Bronchial epithelial cell (primary cell): ENCODE measurements at places on chromosomes 4 and X.

- no peak for DNase-seq
These were observed 40.2 kb downstream of the FHDC1 start for GRCh38 chr4:152976212-152976761.

- no peak for DNase-seq
These were observed 29.5 kb upstream of the MTNR1A start for GRCh38 chr4:186584912-186585311.

DNA sequence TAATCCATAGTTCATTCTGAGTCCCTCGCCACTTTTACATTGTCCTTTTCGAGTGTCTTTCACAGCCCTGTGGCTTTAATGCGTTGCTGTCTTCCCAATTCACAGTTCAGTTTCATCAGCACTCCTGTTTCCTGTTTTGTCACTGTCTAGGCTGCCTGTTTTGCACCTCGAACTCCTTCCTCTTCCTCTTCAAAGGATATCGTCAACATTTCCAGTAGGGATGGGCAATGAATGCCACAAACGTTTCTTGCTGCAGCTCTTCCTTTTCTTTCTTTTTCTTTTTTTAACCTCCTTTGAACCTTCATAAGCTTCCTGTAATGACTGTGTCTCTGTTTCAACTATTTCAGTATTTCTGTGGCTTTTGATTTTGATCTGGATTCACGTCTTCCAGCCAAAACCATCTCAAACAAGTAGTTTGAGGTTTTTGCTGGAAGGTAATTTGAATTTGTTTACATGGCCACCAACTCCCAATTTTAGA, 105.4 kb downstream of the ANXA3 start:
- no peak for DNase-seq

GRCh38 chrX:32599156-32599555, 612.2 kb downstream of the DMD start:
- DNase-seq: no peak

DNA sequence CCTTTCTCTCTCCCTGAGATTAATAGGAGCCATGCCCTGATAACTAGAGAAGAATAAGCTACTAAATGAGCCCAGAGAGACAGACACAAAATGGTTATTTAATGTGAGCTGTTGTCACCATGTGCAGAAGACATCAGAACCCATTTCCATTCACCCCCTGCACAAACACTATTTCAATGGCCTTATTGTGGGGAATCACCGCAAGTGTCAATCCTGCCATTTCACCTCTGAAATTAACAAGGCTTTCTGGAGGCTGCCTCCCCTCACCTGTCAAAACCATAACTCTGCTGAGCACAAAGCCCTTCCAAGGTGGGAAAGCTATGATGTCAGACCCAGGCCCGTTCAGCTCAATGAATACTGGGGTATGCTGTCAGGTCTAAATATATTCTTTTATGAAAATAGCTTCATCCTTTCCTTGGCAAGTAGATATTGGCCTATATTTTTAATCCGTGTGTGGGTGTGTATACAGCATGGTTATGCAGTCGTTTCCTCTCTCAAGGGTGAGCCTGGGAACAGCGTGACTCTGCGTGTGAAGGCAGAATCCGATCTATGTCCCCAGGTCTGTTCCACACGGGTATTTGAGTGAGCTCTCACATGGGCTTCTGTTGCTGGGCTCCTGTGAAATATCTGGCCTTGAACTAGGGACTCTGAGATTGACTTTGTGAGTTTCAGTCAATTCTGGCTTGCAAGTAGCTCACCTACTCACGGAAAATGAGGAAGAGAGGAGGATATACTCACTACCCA, 266.3 kb downstream of the FBXW7 start:
- DNase-seq: no peak

GRCh38 chrX:21989384-21989783, 42.7 kb upstream of the PHEX start:
- no peak for DNase-seq

DNA sequence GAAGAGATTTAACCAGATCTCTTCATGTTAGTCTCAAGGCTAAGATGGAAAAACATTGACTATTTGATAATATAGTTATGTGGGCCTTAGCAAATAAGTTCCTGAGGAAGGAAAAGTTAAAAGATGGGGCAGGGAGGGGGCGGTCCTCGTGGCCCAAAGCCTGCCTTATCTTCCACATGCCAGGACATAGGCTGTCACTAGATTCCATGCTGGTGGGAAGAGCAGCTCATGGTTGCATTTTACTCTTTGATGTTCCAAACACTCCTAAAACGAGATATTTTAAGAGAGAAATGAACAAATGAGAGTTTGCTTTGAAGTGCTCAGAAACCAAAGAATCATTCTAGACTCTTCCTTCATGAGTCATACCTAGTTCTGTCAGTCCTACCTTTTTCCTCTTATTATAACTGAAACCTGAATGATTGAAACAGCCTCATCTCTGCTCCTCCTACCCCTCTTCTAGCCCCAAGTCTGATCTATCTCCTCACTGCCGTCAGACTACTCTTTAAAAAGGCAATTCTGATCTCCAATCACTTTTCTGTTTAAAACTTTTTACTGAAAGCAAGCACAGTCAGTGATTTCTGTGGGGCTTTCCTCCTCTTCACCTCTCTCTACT, 25.1 kb downstream of the RAB9B start:
- no peak for DNase-seq

- peak; percentile 16 for DNase-seq
These were observed 19.0 kb downstream of the TMEM47 start for GRCh38 chrX:34638116-34638515.

DNA sequence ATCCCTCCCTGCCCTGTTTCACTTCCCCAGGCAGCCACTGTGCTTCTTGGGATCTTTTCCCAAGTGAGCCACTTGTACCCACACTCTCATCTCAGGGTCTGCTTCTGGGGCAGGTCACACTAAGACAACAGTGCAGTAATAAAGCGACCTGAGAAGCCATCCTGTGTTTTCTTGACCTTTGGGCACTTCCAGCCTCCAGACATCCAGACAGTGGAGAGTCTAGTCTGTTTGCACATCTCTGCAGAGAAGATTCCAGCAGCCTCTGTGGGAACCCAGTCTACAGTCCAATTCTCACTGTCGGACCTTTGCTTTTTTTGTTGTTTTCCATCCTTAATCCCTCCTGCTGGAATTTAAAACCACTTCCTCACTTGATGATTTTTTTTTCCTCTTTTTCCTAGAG, 50.3 kb upstream of the ATP6AP2 start:
- DNase-seq: no peak

- DNase-seq: peak; percentile 73
These were observed 35.2 kb upstream of the AMBN start for GRCh38 chr4:70556856-70557255.

DNA sequence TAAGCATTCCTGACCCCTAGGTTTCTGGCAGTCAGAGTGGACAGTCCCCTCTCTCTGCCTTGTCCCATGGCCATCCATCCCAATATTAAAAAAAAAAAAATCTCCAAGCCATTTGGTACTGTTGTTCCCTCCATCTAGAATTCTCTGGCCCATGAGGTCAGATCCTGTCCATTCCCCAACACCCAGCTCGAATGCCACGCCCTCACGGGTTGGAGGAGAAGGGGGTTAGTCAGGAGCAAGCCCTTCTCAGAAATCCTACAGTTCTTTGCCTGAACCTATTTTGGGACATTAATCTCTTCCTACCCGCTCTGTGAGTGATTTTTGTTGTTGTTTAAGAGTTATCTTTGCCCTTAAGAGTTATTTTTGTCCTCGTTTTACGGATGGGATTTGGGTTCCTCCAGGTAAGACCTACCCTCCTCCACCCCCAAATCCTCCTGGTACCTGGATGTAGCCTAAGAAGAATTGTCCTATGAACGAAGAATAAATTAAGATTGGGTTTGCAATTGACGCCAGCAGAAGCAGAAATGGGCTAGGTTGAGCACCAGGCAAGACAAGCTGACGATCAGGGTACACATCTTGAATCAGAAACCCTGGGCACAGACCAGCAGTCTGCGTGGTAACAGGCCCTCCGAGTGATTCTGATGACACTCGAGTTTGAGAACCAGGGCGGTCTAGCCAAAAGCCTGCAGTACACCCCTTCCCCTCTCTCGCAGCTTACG, 977 bp downstream of the RNF175 start:
- DNase-seq: no peak

DNA sequence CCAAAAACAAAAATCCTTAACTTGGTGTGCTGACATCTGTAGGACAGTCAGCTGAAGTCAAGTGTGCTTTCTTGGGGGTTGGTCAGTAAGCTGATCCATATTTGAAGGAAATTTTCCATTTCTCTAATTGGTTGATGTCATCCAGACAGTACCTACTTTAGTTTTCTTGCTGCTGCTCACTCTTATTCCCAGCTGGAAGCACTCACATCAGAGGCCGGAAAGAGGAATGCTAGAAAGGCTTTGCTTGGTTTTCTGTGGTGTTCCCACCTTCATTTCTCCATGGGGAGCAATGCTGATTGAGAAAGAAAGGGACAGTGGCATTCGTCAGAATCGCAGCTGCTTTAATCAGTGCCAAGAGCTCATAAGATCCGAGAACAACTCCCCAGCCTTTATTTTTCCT, 227.0 kb downstream of the C4orf33 start:
- DNase-seq: no peak

GRCh38 chr4:36399762-36400353, 118.4 kb downstream of the DTHD1 start:
- DNase-seq: peak; percentile 52

DNA sequence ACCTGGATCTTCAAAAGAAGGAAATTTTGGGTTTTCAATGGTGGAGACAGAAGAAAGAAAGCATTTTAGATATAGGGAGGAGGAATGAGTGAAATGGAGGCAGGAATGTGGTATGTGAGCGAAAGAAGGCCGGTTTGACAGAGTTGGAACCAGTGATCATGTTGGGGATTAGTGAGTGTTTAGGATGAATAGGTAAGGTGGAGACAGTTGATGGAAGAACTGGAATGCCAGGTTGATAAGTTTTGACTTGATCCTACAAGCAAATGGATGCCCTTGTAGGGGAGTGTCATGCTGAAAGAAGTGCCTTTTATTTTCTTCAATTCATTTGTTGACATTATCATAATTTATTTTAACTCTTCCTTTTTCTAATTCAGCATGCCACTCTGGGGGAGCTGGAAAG, 207.8 kb upstream of the AMOT start:
- DNase-seq: no peak

- no peak for DNase-seq
These were observed 30.5 kb upstream of the MAGED1 start for GRCh38 chrX:51862920-51863319.

- no peak for DNase-seq
These were observed 7.5 kb upstream of the DDX3X start for GRCh38 chrX:41326431-41326830.

DNA sequence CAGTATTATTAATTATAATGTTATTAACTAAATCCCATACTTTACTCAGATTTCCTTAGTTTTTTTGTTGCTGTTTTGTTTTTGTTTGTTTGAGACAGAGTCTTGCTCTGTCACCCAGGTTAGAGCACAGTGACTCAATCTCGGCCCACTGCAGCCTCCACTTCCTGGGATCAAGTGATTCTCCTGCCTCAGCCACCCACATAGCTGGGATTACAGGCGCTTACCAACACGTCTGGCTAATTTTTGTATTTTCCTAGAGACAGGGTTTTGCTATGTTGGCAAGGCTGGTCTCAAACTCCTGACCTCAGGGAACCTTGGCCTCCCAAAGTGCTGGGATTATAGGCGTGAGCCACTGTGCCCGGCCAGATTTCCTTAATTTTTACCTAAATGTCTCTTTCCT, 72.2 kb downstream of the ANAPC4 start:
- peak; percentile 82 for DNase-seq

DNA sequence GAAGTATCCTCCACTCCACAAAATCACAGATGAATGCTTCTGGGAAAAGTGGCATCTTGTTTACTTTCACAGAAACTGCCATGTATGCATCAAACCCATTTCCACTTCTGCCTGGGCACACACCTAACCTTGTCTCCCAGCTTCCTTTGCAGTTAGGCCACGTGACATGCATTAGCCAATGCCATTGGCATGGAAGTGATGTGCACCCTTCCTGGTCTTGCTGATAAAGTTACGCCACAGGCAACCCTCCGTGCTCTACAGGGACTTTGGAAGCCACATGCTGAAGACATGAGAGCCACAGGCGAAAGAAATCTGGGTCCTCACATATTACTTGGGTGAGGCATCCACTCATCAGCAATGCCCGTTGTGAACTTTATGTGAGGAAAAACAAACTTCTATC, 123.3 kb downstream of the USP46 start:
- DNase-seq: no peak

DNA sequence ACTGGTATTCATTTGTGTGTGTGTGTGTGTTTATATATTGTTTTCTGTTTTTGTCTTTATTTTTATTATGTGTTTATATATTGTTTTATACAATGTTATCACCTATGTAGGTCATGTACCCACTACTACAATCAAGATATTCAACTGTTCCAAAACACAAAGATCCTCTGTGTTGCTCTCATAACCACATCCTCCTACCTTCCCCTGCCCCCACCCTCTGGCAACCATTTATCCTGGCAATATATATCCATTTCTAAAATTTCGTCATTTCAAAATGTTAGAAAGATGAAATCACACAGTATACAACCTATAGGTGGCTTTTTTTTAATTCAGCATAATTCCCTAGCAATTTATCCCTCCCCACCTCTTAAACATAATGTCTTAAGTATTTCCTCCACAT, 18.8 kb upstream of the RPL34 start:
- no peak for DNase-seq
